Nucleus accumbens (tissue), 56 donors: ENCODE measurements at places on chromosomes 3 and 15.

DNA sequence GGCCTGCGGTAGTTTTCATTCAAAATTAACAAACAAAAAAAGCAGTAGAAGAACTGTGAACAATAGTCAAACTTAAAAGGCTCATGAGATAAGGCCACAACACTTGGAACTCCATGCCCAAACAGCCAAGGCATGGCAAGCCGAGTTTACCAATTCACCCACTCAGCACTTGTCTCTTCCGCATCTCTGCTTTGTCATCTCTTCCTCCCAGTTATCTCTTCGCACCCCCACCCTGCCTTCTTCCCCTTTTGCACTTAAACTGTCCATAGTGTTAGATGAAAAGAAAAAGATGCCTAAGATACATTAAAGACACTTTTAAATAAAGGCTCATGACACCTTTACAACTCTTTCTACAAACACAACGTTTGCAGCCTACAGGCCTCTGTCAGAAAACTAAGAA, 11.1 kb downstream of the TLE3 start:
- DNase-seq = no peak

- DNase-seq = no peak
These were observed 240.2 kb downstream of the CD47 start for GRCh38 chr3:107850681-107851080.

GRCh38 chr15:20652914-20653313, 111.3 kb upstream of the GOLGA6L6 start:
- DNase-seq = no peak

GRCh38 chr15:41133454-41133853, 17.4 kb upstream of the INO80 start:
- DNase-seq = no peak

- DNase-seq = no peak
These were observed 247.4 kb downstream of the XXYLT1 start for GRCh38 chr3:195023576-195023975.

DNA sequence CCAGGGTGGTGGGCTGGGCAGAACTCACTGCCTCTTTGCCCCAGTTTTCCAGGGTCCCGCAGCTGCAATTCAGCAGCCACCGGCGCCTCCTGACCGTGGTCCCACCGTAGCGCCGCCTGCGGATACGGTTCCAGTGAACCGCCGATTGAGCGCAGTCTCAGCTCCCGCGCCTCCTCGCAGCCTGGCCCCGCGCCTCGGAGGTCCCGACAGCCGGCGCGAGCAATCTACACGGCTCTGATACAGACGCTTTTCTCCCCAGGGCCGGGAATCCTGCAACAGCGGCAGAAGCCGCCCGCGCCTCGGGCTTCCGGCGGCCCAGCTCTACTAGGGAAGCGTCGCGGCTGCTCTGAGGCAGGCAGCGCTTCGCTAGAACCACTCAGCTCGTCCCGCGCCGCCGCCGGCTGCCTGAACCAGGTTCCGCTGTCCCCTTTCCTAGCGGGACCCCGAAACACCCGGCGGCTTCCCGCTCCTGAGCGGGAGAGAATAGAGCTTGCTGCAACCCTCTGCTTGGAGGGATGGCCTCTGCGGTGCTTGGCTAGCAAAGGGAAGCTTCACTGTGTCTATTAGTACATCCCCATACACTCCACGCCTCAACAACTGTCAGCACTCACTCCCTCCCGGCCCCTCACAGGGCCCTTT, 3.1 kb downstream of the FOXL2NB start:
- no peak for DNase-seq
